ENCODE measurements at places on chromosomes 16 and 17.

GRCh38 chr16:1895068-1895467, 23.1 kb upstream of the MEIOB start:
- no peak for DNase-seq

DNA sequence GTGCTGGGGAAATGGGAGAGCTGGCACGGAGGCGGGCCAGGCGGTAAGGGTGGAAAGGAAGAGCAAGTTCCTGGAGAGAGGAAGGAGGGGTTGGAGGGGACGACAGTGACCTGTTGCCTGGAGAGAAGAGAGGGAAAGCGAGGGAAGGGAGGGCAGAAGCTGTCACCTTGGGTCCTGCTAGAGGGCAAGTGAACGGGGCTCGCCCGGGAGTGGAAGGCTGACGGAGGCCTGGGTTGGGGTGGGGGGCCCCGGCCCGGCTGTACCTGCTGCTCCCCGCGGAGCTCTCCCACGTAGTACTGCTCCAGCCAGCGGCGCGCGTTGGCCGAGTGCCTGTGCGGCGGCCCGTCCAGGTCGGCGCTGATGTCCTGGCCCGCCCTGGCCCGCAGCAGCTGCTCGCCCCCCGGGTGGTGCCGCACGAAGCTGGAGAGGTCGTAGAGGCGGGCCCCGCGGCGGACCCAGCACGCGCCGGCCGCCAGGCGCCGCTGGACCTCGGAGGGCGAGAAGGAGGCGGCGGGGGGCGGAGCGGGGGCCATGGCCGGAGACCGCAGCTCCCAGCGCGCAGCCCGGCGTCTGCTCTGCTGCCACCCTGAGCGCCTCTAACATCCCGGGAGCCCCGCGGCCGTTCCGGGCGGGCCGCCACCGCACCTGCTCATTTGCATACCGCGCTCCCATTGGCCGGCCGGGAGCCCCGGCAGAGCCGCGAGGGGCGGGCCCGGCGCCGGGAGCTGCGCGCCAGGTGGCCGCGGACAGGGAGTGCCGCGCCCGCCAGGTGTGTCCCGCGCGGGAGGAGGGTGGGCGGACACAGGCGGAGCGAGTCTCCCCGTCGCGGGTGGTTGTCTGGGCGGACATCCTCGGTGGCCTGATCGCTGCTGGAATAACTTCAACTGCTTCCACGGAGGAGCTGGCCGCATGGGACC, at the start of gene FA2H:
Gene FA2H, minus strand, starts transcription at position 598 of the 917 bp plus-strand sequence. Its CDS starts 65 bp downstream, at position 533.
- DNase-seq = peak; percentile 75

DNA sequence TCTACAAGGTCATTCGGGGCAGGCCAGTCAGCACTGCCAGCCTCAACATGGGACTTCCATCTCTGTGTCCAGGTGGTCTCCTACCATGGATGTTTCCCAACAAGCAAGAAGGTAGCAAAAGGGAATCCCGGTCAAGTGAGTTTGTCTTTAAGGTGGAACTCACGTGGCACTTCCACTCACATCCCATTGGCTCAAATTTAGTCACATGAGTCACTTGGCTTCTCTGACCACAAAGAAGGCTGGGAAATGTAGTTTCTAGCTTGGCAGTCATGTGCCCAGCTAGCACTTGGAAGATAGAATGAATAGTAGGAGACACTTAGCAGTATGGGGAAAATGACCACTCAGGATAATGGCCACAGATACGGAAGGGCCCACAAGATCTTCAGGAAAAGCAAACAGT, 106.6 kb downstream of the AIPL1 start:
- no peak for DNase-seq

DNA sequence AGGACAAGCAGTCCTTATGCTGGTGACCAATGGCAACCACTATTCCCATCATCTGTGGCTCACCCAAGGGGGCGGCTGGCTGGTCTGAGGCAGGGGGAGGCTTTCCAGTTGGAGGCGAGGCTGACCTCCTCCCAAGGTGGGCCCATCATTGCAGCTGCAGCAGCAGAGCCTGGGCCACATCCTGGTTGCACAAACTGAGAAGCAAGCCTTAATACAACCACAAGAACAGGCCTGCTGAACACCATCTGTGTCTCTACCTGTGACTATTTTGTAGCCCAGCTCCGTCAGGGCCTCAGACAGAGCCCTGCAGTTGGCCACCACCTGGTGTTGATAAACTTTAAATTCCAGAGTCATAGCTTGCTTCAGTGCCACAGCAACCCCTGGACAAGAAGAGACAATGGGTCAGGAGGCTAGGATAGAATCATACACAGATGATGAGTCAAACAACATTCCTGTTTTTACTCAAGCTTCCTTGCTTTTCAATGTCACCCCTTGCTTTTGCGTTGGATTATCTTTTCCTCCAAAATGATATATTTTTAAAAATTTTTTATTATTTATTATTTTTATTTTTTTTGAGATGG, 17.9 kb downstream of the SMCR8 start:
- no peak for DNase-seq

GRCh38 chr17:48294806-48295361, 135.1 kb downstream of the SKAP1 start:
- no peak for DNase-seq

DNA sequence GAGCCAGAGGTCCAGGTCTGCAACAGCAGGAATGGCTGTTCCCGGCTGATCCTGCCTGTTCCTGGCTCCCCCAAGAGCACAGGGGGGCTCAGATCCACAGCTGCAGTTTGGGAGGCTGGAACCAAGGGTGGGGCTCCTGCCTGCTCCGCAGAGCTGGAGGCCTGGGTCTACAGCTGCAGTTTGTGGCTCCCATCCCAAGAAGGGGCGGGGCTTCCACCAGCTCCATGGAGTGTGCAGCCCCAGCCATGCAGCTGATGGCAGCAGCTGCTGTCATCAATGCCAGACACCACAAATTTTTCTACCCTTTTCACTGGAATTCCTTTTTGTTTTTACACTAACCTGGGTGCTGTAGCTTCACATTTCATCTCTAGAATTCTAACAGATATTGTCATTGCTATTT, 135.4 kb upstream of the KIF2B start:
- DNase-seq = no peak

- DNase-seq = no peak
These were observed 2.1 kb downstream of the FOXN1 start for GRCh38 chr17:28508211-28508724.

GRCh38 chr16:66677836-66678235, 18.7 kb downstream of the CMTM4 start:
- DNase-seq = no peak

- DNase-seq = no peak
These were observed 19.6 kb upstream of the LRRC75A start for GRCh38 chr17:16511593-16511992.
